ENCODE measurements at places on chromosomes 3 and 15. TPM values are rescaled to one million over a fixed set of nuclear protein-coding genes. Genes with fewer than 3 reads are reported as not detected.

LINS1 gene
- total RNA-seq: 16.8 TPM

DNA sequence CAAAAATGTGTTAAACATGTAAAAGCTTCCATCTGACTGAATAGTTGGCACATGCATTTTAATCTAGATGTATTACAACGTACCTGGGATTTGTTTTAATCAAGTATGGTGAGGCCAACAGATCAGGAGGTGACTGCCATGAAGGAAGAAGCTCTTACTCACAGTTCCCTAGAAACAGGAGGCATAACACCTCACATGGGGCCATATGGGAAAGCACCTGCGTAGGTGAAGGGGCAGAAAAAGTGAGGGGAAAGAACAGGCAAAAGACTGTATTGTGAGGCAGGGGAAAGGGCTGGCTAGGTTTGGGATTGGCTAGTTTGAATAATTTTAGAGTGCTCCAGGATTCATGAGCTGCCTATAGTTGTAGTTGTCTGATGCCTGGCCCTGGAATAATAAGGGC is 9.6 kb downstream of the SQOR start:
- no peak for DNase-seq
- H3K4me1 ChIP-seq: peaks cover 70% of the 10 kb centered on the region
- peak overlapping the region; percentile 78 for H3K27ac ChIP-seq

- no peak overlapping the region for H3K4me3 ChIP-seq
- no peak overlapping the region for H3K27ac ChIP-seq
- no peaks in the 10 kb centered on the region for H3K36me3 ChIP-seq
- DNase-seq: no peak
- H3K4me1 ChIP-seq: peaks cover 6% of the 10 kb centered on the region
These were observed 106.3 kb upstream of the DLG1 start for GRCh38 chr3:197404754-197405153.

DNA sequence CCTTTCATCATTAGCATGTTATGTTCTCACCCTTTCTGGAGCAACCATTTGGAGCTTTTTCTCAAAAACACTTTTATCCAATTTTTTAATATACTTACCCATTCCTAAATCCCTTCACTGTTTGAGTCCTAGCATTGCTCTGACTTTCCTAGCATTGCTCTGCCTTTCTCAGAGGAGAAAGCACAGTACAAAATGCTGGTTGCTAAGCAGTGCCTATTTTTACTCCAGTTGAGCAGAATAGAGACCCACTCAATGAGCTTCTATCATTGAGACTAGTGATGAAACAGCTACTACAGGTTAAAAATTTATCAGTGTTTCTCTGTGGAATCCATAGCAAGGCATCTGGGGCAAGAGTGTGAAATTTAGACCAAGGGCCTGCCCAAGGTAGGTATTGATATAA is 21.8 kb upstream of the IL1RAP start:
- no peaks in the 10 kb centered on the region for H3K36me3 ChIP-seq
- DNase-seq: no peak
- H3K4me3 ChIP-seq: no peak overlapping the region
- peaks cover 20% of the 10 kb centered on the region for H3K4me1 ChIP-seq
- no peaks in the 10 kb centered on the region for H3K27me3 ChIP-seq

DNA sequence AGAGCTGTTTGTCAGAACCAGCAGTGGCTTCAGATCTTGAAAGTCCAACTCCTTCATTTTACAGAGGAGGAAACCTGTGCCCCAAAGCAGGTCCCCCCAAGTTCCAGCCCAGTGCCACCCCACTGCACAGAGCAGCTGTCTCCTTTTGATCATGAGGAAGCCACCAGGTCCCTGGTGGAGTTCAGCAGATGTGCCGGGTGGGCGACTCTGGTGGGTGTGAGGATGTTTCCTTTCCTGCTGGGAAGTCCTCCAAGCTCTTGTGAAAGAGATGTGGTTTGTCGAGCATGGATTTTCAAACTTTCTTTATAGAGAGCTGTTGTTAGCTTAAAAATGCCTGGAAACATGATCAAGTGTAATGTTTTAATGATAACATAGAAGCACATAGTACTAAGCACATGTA is 52.0 kb downstream of the SMAD3 start:
- H3K36me3 ChIP-seq: peaks cover 48% of the 10 kb centered on the region
- H3K4me3 ChIP-seq: peak overlapping the region; percentile 12
- peak overlapping the region; percentile 99 for H3K27ac ChIP-seq
- peaks cover 84% of the 10 kb centered on the region for H3K4me1 ChIP-seq
- DNase-seq: no peak

DNA sequence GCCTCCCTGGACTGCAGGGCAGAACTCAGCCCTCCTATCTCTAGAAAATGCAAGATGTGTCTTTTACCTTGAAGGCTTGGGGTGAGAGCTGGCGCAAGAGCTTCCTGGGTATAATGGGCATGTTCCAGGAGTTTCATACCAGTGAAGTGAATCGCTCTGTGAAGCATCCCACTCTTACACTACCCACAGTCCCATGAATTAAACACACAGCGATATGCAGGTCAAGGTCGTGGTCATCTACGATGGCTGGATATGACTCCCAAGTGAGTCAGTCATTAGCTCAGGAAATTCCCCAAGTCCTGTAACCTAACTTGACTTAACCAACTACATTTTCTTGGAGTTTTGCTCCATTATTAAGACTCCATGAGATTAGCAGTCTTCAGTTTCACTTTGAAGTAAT is 439.7 kb downstream of the NTRK3 start:
- H3K36me3 ChIP-seq: no peaks in the 10 kb centered on the region
- DNase-seq: peak; percentile 81
- H3K4me3 ChIP-seq: peak overlapping the region; percentile 10
- H3K4me1 ChIP-seq: peaks cover 24% of the 10 kb centered on the region
- H3K27ac ChIP-seq: peak overlapping the region; percentile 67

GRCh38 chr3:88032245-88032644 is 26.6 kb downstream of the CGGBP1 start:
- H3K4me3 ChIP-seq: peak overlapping the region; percentile 74
- peaks cover 17% of the 10 kb centered on the region for H3K4me1 ChIP-seq
- H3K36me3 ChIP-seq: no peaks in the 10 kb centered on the region
- H3K27ac ChIP-seq: peak overlapping the region; percentile 78

DNA sequence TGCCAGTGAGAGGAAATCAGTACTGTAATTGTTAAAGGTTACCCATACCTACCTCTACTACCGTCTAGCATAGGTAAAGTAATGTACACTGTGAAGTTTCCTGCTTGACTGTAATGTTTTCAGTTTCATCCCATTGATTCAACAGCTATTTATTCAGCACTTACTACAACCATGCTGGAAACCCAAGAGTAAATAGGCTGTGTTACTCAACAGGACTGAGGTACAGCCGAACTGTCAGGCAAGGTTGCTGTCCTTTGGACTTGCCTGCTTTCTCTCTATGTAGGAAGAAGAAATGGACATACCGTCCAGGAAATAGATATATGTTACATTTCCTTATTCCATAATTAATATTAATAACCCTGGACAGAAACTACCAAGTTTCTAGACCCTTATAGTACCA is 265.5 kb downstream of the NR2F2 start:
- no peaks in the 10 kb centered on the region for H3K36me3 ChIP-seq
- no peak overlapping the region for H3K4me3 ChIP-seq
- H3K4me1 ChIP-seq: no peaks in the 10 kb centered on the region
- no peak overlapping the region for H3K27ac ChIP-seq

All from osteoblast (primary cell).